ENCODE measurements at places on chromosomes 11 and 22.
A peak's percentile ranks its signal among the peaks of the same experiment; 100 is the strongest.

DNA sequence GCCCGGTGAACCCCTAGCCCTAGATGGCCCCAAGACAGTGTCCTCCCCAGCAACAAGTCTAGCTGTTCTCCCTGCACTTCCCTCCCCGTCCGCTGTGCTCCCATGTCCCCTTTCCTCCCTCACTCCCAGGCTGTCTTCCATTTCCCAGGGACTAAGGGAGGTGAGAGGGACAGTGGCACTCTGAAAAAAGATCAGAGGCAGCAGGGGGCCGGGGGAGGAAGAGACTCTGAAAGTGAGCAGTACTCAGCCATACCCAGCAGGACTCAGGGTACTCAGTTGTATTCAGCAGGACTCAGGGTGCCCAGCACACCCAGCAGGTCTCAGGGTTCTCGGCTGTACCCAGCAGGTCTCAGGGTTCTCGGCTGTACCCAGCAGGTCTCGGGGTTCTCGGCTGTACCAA lies 48.4 kb upstream of the THY1 start:
- DNase-seq: no peak

DNA sequence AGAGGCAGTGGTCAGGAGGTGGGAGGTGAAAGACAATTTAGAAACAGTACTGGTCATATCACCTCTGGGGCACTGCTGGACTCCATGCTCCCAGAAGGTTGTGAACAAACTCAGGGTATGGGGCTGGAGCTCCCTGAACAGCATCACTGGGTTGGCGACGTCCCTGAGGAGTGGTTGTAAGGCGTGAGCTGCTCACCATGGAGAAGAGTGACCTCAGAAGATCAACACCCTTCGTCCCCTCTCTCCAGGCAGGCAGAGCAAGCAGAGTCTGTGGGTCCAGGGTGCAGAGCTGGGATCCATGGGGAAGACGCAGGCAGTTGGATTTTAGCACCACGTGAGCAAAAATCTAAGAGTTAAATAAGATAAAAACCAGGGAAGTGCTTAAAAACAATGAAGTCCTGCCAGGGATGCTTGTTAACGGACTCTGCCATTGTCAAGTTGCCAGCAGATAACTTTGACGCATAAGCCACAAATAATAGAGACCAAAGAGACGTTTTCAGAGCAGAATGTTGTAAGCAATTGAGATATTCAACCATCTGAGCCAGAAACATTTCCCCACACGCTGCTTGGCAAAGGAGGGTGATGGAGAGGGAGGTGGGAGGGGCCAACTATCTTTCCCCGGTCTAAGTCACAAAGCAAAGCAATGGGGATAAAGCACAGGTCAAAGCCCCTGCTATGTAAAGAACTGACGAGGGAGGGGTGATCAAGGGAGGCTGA lies 13.6 kb downstream of the PNPLA5 start:
- no peak for DNase-seq

- DNase-seq: no peak
Observed at GRCh38 chr22:37187552-37187890, 526 bp downstream of the C1QTNF6 start.

GRCh38 chr22:37485395-37486223 lies 575 bp downstream of the MFNG start:
- DNase-seq: no peak

GRCh38 chr11:37689951-37690350 lies 1091.9 kb upstream of the RAG2 start:
- no peak for DNase-seq

DNA sequence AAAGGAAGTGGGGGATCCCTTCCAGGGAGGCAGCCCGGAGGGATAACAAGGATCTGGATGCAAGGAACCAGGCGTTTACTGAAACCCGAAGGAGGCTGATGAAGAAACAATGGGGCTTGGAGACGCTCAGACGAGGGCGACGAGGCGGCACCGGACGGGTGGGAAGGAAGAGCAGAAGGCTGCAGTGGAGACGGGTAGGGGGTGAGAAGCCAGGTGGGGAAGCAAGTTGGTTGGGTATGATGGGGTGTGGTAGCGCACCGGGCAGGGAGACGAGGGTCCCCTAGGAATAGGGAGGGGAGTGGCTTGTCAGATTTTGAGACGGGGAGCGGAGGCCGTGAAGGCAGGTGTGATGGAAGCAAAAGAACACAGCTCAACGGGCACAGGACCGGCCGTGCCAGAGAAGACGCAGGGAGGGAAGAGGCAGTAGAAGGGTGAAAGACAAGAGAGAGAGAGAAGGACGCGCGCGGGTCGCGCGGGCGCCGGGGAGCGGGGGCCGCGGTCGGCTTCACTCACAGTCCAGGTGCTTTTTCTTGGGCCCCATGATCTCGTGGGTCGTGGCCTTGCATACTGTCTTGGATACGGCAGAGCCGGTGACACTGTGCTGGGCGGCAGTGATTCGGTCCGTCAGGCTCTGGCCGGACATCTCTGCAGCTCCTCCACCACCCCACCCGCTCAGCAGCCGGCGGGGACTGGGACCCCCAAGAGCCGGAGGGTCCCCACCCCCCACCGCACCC lies 579 bp downstream of the PICALM start:
- DNase-seq: peak; percentile 51

DNA sequence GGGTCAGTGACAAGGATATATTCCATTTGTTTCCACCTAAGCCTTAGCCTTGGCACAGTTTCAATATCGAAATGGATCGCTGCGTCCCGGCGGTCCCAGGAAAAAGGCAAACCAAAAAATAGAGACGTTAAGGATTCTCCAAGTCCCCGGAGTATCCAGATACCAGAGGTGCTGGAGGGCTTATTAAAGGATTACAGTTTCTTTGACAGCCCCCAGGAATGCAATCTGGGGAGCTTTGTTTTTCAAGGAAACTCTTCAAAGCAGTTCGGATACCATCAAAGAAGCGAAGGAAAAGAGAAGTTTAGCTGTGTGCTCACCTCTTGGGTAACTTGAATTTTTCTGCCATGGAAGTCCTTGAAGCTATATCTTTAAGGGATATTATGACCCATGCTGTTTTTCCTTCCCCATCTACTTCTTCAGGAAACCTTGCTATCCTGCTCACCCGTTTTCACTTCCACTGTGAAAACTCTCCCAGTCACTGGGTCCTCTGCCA lies 600 bp upstream of the GPR83 start:
- no peak for DNase-seq

DNA sequence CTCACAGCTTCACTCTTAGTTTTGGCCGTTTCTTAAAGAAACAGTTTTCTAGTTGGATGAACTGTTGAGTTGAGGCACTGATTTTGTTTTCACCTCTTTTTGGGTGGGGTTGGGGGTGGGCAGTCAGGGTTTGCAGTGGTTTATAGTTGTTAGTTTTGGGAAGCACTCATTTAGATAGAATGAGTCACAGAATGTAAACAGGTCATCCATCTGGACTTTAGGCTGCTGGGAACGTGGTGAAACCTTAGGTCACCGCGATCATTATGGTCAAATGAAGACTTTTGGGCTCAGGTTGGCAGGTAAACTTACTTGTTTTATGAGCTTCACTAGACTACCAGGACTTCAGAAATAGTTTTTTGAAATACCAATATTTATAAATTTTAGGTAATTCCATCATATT lies 48.4 kb downstream of the CSTPP1 start:
- no peak for DNase-seq

GRCh38 chr11:44266056-44266780 lies 43.7 kb downstream of the ALX4 start:
- DNase-seq: no peak

DNA sequence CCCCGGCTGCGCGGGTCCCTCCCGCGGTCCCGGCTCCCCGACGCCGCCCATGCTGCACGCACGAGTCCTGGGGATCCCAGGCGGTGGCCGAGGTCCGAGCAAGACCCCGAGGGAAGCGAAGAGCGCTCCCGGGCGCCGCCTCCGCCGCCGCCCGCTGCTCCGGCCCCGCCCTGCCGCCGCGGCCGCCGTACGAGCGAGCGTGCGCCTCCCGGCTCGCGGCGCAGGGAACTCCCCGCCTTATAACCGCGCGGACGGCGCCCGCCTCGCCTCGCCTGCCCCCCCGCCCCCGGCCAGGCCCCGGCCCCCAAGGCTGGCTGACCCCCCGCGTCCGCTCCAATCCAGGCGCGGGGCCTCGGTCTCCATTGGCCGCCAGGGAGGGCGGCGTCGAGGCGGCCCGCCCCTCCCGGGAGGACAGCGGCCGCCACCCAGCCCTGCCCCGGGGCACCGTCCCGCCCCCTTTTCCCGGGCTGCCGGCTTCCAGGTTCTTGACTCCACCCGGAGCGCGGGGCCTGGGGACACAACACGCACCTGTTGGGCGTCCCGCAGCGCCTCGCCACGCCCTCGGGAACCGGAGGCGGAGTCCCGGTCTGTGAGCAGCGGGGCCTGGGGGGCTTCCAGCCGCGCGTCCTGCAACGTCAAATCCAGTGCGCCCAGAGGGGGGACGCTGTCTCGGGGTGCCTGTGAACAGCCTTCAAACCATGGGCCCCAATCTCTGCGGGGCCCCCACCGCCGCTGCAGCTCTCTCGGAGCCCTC lies at the start of gene FADS3:
TSS of gene FADS3 (minus strand) at position 215 of the 754 bp plus-strand sequence. CDS start at position 51, 164 bp downstream.
- DNase-seq: peak; percentile 92

DNA sequence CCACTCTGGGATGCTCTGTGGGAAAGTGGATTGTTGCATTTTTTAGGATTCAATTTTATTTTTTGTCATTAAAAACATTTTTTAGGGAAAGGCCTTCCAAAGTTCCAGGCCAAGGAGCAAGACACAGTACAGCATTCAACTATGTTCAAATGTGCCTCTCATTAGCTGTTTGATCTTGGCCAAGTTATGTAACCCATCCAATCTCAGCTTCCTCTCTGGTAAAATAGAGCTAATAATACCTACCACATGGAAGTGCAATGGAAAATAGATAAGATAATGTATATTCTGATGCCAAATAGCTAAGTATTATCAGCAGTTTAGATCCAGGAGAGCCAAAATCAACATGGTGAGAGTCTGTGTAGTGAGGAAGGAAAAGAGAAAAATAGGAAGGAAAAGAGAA lies 220.3 kb upstream of the SESN3 start:
- DNase-seq: no peak

DNA sequence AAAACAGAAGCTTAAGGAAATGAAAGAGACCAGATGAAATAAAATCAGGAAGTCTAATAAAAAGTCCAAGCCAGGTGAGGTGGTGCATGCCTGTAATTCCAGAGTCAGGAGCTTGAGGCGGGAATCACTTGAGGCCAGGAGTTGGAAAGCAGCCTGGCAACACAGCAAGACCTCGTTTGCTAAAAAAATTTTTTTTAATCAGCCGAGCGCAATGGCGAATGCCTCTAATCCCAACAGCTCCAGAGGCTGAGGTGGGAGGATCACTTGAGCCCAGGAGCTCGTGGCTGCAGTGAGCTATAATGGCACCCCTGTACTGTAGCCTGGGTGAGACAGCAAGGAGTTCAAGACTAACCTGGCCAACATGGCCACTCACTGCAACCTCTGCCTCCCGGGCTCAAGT lies 8.0 kb downstream of the RAB6A start:
- no peak for DNase-seq

- DNase-seq: no peak
Observed at GRCh38 chr22:36350751-36351594, 36.8 kb downstream of the MYH9 start.

- no peak for DNase-seq
Observed at GRCh38 chr11:115599125-115599524, 94.9 kb upstream of the CADM1 start.

GRCh38 chr11:1353383-1354124 lies 36.2 kb upstream of the BRSK2 start:
- no peak for DNase-seq

DNA sequence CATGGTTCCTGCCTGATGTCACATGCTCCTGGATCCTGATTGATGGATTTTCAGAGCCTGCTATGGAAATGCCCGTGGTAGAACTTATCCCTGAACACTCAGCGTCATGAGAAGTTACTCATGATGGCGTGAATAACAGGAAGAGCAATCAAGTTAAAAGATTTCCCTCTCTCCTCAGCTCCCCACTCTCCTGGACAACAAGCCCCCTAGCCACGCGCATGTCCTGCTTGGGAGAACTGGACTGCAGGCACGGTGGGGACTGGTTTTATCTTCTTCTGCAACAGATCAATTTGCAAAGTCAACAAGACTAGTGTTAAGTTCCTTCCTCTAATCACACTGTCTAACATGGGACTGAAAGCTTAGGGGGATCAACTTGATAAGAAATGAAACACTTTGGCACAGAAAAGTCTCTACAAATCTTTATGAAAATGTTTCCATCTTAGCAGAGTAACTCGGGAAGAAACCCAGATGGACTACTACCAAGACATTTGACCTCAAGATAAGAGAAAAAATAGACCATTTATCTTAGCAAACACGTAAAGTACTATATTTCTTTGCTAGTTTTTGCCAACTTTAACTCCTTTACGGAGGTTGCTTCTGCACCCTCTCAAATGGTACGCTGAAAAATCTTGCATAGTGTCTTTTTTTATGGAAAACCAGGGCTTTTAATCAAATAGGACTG lies 27.6 kb downstream of the POU2AF1 start:
- no peak for DNase-seq

- peak; percentile 22 for DNase-seq
Observed at GRCh38 chr11:47425611-47426010, 628 bp downstream of the PSMC3 start.

DNA sequence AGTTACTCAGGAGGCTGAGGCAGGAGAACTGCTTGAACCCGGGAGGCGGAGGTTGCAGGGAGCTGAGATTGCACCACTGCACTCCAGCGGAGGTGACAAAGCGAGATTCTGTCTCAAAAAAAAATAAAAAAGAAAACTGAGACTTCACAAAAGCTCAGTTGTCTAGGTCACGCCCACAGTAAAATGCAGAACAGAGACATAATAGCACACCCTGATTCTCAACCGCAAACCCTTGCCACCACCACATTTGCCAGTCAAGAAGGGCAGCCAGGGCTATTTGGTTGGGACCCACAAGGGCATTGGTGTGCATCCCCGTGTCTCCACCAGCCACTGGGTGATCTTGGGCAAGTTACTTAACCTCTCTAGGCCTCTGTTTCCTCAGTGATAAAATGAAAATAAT lies 25.4 kb downstream of the CREB3L1 start:
- DNase-seq: peak; percentile 69

GRCh38 chr11:78151804-78152203 lies 12.4 kb upstream of the ALG8 start:
- DNase-seq: no peak

DNA sequence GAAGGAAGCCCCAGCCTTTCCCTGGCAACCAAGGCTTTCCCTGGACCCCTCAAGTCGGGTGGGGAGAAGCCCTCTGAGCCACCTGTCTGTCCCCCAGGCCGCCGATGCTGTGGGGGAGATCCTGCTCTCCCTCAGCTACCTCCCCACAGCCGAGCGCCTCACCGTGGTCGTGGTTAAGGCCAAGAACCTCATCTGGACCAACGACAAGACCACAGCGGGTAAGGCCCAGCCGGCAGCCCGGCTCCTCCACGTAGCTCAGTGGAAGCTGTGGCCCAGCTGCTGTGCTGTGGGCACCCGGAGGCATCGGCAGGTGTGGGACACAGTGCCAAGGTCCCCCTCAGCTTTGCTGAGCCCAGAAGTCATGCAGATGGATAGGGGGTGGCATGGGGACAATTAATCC lies 12.2 kb upstream of the RHOD start:
- no peak for DNase-seq

Data from suppressor macrophage (primary cell).